ENCODE measurements at places on chromosomes 12 and 14.

- no peak for DNase-seq
Measured at GRCh38 chr12:50551866-50552265, 47.1 kb downstream of the DIP2B start.

GRCh38 chr14:50063876-50064420 is 52.4 kb downstream of the VCPKMT start:
- no peak for DNase-seq

DNA sequence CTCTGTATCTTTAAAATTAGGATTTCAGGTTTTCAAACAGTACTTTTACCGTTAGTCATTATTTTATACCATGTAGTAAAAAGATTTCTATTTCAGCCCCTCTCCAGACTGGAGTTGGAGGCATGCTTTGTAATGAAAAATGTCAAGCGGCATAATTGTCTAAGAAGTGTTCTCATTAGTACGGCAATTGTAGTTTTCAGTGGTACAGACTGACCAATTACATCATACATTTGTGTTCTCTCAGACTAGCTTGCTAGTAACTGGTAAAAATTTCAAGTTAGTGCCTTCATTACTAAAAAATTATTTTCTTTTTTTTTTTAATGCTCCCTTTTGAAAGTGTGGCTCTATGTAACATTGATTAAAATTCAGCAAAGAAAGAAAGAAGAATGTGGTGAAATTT is 4.5 kb downstream of the USP30 start:
- DNase-seq, result no peak

DNA sequence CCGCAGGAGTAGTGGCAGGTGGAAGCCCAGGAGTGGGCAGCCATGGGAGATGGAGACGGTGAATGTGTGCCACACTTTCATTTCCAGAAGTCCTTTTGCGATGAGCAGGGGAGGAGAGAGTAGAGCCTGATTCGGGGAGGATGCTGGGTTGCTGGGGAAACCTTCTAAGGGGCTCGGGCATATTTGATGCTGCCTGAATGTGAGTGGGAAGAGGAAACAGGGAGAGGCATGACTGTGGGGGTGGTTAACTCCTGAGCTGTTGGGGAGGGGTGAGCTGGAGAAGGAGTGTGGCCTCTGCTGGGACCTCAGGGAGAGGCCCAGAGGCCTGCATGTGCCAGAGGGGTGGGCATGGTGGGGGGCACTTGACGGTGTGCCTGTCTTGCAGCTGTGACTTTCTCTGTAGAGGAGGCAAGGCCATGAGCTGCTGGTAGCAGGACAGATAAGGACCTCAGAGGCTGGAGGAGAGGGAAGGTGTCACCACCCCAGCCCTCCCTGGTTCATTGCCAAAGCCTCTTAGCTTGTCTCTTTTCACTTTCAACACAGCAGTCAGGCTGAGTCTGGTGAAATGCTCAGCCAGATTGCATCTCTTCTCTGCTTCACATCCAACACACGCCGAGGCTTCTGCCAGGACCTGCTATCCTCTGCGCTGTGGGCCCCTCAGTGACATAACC is 11.4 kb downstream of the GLT1D1 start:
- DNase-seq, result no peak

DNA sequence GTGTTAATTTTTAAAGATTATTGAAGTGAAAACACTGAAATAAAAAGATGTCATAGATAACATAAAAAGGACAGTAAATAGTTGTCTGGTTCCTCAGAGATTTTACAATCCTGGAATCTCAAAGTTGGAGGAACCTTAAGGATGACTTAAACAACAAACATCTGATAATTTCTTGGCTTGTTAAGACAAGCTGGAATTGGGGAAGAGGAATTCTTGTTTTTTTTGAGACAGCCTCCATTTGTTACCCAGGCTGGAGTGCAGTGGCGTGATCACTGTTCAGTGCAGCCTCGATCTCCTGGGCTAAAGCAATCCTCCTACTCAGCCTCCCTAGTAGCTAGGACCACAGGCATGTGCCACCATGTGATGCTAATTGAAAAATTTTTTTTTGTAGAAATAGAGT is 2.3 kb downstream of the ZNF410 start:
- DNase-seq, result no peak

GRCh38 chr14:58362798-58363412 is 32.8 kb upstream of the TOMM20L start:
- DNase-seq, result no peak

DNA sequence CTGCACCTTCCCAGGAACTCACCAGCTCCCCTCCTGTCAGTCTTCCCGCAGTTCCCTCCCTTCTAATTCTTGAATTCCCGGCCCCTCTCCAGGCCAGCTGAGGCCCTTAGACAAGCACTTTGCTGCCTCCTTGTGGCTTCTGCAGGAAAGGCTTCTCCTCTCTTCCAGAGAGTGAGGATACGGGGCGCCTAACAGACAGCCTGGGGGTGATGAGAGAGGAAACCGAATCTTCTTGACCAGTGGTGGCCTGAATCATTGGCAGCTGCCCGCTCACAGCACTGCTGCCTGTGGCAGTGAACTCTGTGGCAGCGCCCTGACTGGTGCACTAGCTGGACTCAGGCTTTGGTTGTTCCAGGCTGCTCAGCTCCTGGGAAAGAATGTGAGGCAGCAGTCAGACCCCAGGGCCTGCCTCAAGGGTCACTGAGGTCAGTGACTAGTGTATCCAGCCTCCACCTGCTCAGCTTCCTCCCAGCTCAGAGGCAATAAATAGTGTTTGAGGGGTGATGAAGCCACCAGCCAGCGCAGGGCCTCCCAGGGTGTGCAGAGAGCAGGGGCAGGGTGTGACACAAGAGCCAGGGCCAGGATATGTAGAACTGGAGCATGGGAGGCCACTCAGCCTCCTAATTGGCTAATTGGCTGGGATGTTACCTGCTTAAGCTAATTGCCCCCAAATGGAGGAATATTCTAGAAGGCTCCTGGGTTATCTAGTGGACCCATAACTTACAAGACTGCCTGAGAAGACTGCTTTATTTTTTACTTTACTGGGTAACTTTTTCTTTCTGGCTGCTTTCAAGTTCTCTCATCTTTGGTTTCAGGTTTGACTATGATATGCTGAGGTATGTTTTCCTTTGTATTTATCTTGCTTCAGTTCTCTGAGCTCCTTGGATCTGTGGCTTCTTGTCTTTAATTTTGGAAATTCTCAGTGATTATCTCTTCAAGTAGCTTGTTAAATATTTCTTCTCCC is 12.9 kb upstream of the MCRS1 start:
- DNase-seq, result peak; percentile 57

Data from activated CD8-positive, alpha-beta memory T cell treated with anti-CD3 and anti-CD28 coated beads, Interleukin-2, amount 50 U/mL, for 4 hours (primary cell).